ENCODE measurements at places on chromosomes 13 and 19.

DNA sequence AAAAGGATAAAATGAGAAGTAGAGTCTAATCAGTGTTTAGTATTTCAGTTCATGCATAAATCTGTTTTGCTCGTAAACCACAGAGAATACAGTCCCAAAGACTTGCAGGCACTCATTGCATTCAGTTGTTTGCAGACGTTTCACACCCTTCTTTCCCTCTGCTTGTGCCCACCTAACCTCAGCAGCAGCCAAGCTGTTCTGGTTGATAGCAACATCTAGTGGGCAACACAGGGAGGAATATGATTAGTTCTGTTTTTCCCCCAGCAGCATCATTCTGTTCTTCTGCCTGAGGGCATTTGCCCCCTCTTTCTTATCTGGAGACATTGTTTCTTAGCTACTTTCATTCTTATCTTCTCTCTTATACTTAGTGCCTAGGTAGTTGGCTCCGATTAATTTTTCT, 135.6 kb downstream of the PAN3 start:
- DNase-seq = no peak

GRCh38 chr19:50842130-50842529, 8.8 kb upstream of the KLK15 start:
- no peak for DNase-seq

- no peak for DNase-seq
Measured at GRCh38 chr13:26923824-26924605, 163.4 kb upstream of the GPR12 start.

GRCh38 chr13:23631311-23632047, 61.3 kb downstream of the TNFRSF19 start:
- no peak for DNase-seq

GRCh38 chr13:67184247-67184646, 45.9 kb downstream of the PCDH9 start:
- no peak for DNase-seq

- peak; percentile 28 for DNase-seq
Measured at GRCh38 chr13:98875146-98875729, 102.6 kb downstream of the DOCK9 start.

DNA sequence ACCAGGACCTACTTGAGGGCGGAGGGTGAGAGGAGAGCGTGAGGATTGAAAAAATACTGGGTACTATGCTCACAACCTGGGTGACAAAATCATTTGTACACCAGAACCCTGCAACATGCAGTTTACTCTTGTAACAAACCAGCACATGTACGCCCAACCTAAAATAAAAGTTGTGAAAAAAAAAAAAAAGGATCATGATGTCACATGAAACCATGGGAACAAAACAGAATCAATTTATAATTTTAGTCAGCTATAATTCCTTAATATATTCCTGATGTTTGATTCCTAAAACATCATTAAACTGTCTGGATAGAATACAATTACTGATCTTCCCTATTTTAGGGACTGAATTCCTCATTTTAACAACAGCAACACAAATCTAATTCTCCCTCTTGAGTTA, 160.6 kb upstream of the SPRY2 start:
- DNase-seq = no peak

DNA sequence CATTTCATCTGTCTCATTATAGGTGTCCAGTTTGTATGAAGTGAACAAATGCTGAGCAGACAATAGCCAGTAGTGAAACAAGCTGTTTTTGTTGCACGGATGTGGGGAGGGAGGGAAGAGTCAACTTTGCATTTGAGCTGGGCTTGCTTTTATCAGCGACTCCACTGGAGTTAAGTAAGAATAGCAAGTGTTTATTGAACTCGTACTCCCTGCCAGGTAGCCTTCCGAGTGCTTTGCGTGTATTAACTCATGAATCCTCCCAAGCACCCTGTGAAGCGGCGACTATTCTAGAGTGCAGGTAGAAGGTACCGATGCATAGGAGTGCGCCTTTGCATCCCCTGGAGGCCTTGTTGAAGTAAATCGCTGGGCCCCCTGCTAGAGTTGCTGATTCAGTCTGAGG, 4.7 kb upstream of the ZNF444 start:
- DNase-seq = no peak

DNA sequence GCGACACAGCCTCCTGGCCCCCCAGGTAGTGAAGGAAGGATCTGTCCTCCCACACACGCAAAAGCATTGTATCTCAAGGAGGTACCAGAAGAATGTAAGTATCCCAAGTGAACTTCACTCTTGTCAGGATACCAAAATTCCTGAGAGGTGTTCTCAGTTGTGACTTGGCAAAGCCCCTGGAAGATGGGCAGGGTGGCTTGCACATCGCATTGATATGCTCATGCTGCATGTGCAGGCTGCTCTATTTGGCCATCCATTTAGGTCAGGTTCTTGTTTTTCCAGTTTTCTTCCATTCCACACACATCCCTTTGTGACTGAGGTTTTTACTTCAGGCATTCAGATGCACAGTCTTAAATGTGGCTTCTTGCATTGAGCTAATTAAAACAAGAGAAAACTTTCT, 382.8 kb downstream of the FOXO1 start:
- no peak for DNase-seq

DNA sequence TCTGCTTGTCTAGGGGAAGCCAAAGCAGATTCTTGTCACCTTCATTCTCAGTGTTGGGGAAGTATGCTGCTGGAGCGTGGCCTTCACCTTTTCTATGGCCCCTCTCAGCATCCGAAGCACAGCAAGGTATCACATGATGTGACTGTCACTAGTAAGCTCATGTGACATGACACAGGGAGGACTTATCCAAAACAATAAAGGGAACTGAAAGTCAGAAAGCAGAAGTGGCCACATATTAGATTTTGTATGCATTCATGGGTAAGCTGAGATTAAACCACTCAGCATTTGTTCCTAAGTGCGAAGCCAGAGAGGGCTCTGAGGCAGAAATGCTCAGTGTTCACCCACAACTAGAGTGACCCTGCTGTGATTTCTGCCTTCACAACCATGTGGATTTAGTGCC, 72.8 kb upstream of the PCDH8 start:
- DNase-seq = no peak

DNA sequence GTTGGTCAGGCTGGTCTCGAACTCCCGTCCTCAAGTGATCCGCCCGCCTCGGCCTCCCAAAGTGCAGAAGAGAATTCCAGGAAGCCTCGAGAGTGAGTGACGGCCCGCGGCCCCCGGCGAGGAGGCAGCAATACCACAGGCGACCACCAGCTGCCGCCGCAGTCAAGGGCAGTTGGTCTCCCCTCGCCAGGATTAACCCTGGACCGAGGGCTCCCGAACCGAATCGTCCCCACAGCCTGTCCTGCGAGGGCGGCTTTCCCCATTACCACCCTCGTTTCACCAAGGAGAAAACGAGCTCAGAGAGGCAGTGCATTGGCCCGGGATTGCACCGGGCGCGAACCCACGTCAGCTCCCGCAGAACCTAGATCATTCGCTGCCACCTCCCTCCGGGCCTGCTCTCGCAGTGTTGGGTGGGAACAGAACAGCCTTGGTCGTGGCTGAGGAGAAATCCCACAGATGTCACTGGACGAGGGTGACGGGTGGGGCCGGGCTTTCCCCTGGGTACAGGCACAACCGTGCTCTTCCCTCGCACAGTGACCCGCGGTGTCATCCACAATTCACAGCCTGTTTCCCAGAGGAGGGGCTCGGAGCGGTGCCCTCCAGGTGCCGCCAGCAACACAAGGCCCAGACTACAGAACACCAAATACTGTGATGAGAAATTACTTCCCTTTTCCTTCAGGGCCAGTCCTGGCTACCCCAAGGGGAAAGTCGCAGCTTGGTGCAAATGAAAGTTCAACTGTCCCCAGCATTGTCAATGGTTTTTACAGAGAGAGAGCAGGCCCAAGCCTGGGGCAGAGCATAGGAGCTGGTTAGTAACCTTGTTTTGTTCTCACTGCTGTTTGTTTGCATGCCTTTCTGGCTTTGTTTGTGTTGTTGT, 24.8 kb downstream of the C2CD4C start:
- DNase-seq = peak; percentile 56

DNA sequence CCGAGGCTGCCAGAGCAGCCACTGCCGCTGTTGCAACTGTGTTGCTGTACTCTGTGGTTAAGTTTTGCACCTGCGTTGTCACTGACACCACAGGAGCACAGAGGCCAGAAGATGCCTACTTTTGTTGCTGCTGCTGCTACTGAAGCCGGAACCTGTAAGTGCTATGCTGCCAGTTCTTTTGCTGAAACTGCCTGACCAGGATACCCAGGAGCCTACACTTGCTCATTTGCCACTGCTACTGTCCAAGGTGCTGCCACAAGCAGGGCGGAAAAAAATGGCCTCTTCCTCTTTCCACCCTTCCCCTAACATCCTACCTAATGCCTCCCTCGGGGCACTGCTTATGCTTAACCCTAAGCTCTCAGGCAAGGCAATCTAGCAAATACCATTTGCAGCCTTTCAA, 29.0 kb upstream of the NBEA start:
- DNase-seq = peak; percentile 55

DNA sequence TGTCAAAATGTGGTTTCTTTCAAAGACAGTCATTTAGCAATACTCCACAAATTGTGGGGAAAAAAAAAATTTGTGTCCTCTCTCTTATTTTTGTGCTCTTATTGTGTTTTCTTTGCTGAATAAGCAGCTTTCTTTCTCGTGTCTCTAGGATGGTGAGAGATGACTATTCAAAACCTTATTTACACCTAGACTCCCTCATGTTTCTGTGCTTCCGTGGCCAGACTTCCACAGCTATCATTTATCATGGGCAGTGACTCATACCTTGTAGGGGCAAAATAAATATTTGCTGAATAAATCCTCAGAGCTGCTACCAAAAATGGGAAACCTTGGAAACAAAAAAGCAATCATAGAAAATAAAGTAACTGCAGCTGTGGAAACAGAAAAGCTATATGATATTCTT, 204.9 kb upstream of the MIR17HG start:
- DNase-seq = no peak

DNA sequence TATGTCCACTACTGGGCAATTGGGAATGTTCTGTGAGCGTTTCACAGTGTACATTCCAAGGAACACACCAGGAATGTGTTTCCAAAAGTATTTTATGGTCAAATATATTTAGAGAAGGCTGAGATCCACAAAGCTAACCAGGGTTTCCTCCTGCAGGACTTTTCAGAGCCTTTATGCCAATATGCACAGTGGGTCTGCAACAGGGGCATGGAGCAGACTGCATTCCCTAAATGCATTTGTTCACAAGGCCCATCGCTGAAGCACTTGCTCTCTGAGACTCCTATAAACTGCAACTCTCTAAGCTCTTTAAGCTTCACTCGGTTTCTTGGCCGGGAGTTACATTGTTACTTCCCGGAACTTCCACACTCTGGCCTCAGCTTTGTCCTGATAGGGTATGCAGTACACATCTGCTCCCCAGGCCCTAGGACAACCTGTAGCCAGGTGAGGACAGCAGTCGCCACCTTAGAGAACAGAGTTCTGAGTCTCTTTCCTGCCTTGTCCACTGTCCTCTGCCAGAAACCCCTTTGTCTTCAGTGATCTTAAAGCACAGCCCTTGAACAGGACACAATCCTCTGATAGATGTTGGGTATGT, 33.5 kb downstream of the FBN3 start:
- DNase-seq = no peak
